ENCODE measurements at places on chromosomes 1 and 21.

DNA sequence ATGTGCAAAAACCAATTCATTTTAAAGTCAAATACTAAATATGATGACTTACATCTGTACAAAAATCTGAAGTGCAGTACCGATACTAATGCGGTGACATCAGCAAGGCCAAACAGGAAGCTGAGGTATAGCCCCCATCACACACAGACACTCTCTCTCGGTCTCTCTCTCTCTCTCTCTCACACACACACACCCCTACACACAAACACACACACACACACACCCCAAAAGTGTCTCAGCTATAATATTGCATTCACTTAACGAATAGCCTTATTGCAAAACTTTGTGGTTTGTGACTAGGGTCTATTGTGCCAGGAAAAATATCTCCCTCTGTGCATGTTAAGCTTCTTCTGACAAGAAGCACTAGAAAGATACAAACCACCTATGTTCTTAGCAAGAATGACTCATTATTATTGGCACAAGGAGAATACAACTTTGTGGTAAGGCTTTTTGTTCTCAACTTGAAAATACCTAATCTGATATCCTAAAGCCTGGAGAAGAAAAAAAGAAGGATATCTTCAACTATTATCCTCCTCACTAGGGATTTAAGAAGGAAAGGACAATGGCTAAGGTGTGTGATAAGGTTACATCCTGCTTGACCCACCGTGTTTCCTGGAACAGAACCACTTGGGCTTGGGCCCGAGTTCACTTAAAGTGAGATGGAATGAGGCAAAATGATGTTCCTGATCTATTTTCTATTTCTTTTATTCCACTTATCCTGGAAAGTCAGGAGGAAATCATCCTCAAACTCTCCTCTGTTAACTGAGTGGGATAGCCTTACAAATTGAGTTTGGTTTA, 107.1 kb downstream of the NIBAN1 start:
- no peak for DNase-seq

DNA sequence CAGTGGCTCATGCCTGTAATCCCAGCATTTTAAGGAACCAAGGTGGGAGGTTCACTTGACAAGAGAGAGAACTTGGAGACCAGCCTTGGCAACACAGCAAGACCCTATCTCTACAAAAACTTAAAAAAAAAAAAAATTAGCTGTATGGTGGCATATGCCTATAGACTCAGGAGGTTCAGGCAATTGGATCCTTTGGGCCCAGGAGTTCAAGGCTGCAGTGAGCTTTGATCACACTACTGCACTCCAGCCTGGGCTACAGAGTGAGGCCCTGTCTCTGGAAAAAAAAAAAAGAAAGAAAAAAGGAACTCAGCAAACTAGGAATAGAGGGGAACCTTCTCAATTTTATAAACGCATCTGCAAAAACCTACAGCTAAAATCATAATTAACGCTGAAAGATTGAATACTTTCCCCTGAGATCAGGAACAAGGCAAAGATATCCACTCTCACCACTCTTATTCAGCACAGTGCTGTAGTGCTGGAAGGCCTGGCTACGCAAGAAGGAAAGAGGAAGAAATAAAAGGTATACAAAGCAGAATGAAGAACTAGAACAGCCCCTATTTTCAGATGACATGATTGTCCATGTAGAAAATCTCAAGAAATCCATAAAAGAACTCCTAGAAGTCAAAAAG, 21.6 kb downstream of the HSF2BP start:
- DNase-seq, result no peak

- DNase-seq, result no peak
These were observed 21.4 kb downstream of the SLC2A7 start for GRCh38 chr1:9004700-9005394.

DNA sequence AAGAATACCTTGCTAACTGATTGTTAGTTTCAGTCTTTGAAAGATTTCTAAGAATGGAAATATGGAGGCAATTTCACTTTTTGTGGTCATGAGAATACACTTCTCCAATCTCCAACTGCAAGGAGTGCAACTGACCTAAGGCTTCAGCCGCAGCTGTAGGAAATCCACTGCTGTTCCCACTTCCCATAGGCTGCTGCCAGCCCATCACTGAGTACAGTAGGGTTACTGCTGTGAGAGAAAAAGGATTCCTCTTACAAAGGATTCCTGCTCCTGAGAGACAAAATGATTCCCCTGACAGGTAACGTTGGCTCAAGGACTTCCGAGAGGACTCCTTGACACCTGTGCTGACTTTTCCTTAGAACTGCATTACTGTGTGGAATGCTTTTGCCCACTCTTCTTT, 87.4 kb downstream of the ADGRL4 start:
- no peak for DNase-seq

- no peak for DNase-seq
These were observed 77.7 kb downstream of the CAPZB start for GRCh38 chr1:19407494-19408096.

GRCh38 chr1:246095443-246095842, 411.6 kb downstream of the SMYD3 start:
- no peak for DNase-seq

- peak; percentile 3 for DNase-seq
These were observed 65.5 kb upstream of the CR1L start for GRCh38 chr1:207579436-207579799.

- no peak for DNase-seq
These were observed 240.1 kb downstream of the RHOU start for GRCh38 chr1:228975238-228975907.

DNA sequence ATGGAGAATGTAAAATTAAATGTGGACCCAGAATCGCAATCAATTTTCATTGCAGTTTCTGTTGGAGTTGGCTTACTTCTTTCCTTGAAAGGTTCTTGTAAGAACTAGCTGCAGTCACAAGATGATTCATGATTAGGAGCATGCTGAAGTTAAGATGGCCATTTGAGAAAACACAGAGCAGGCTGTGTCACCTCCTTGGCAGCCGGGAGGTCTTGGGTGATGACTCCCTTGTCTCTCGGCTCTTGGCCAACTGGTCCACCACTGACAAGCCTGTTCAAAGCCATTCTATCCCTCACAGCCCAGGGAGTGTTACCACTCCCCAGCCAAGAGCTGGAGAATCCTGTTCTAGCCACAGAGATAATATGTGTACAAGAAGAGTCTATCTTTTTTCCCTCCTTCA, 40.6 kb downstream of the OPTC start:
- no peak for DNase-seq

- DNase-seq, result no peak
These were observed 65.1 kb downstream of the COL18A1 start for GRCh38 chr21:45470087-45470515.

GRCh38 chr1:223186800-223187199, 43.8 kb upstream of the TLR5 start:
- DNase-seq, result no peak

DNA sequence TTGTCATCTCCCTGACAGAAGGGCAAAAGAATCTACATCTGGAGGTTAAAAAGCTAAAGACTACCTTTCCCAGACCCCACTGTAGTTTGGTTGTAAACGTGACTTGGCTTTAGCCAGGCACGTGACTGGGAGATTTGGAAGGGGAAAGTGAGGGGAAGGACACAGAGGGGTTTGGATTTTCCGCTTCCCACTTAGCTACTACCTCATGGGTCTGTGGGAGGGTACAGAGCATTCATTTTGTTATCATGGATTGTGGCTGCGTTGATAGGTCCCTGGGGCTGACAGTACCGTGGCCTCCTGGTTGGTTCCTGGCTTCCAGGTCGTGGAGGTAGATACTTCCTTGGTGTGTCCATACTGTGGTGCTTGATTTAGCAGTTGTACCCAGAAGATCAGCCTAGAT, 2.6 kb downstream of the CHD1L start:
- DNase-seq, result no peak

GRCh38 chr21:44286086-44286715, 525 bp downstream of the AIRE start:
- DNase-seq, result no peak

GRCh38 chr1:37233606-37234005, 199.3 kb upstream of the GRIK3 start:
- no peak for DNase-seq

- DNase-seq, result no peak
These were observed 27.8 kb downstream of the CBR1 start for GRCh38 chr21:36097427-36098181.

DNA sequence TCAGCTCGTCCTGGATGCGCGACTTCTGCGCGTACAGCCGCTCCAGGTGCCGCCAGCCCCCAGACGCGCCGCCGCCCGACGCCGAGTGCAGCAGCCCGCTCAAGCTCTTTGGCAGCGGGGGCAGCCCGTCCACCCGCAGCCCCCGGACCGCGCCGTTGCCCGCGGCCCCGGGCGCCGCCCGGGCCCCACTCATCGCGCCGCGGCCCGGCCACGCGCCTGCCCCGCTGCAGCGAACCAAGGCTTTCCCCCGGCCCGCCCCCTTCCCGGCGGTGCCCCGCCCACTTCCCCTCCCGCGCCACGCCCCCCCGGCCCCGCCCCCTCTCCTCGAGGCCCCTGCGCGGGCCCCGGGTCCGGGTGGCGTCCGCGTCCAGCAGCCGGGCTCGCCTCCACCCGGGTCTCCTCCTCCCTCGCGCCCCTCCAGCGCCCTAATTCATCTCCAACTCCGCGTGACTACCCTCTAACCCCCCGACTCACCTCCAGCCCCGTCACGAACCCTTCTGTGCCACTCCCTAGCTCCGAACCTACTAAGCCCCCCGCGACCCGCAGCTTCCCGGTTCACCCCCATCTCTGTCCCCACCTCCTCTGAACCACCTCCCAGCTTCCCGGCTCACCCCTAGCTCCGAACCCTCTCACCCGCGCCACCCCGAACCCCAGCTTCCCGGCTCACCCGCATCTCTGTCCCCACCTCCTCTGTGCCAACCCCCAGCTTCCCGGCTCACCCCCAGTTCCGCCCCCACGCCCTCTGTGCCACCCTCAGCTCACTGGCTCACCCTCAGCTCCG, at the start of gene FAM89A:
FAM89A (minus strand) TSS at position 236 of the 781 bp plus-strand sequence; CDS start at position 193, 43 bp downstream.
- DNase-seq, result no peak

GRCh38 chr1:17885663-17886320, 130.7 kb downstream of the ACTL8 start:
- no peak for DNase-seq

DNA sequence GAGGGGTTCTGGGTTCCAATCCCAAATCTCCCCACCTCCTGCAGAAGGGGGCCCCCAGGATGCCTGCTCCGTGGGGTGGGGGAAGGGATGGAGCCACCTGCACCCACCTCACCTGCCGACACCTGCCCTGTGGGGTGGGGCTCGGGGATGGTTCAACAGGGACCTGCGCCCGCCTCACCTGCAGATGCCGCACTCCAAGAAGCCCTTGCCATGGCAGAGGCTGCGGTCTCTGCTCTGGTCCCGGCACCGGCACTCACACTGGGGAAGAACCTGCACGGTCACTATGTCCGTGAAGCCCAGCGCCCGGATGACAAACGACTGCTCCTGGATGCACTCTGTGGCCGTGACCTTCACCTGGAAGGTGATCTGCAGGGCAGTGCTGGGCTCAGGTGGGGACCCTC, 18.1 kb upstream of the PTTG1IP start:
- DNase-seq, result no peak

DNA sequence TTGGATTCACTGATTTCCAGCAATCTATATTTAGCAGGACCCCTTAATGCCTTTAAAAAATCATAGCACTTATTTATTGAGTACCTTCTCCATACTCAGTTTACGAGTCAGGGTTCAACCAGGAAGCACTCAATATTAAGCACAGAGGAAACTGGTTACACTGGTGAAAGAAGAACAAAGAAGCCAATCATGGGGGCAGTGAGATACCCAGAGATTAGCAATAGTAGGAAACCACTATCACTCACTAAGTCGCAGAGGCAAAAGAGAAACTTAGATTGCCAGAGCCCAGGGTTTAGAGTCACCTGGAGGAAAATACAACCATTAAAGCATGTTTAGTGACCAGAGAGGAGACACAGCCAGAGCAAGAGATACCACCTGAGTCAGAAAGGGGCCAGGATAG, 670.5 kb upstream of the USP24 start:
- DNase-seq, result no peak

- DNase-seq, result no peak
These were observed 215.5 kb upstream of the VAMP3 start for GRCh38 chr1:7555391-7556185.

GRCh38 chr1:92367496-92367895, 68.6 kb downstream of the RPAP2 start:
- DNase-seq, result no peak

DNA sequence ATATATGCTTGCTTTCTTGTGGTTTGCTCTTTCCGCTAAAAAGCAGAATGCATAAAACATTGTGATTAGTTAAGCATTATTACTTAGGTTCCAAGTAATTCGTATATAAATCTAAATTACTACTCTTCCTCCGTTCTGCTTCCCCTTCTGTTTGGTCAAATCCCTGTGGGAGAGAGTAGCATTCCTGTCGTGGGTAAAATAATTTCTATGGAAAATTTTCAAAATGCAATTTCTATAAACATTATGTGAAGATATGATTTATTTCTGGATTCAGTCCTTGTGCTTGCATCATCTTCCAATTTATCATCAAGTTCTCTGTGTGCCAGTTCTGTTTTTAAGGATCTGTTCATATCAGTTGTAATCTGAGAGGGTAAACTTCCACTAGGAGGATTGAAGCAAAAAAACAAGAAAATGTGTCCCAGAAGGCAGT, 7.2 kb upstream of the WARS2 start:
- DNase-seq, result no peak

- DNase-seq, result no peak
These were observed 50.6 kb upstream of the CNTN2 start for GRCh38 chr1:204992201-204992997.

- DNase-seq, result no peak
These were observed 26.2 kb downstream of the MPZL1 start for GRCh38 chr1:167747988-167748387.

- no peak for DNase-seq
These were observed 48.9 kb downstream of the HLCS start for GRCh38 chr21:36917471-36918158.

- DNase-seq, result no peak
These were observed 27.9 kb downstream of the CASZ1 start for GRCh38 chr1:10768552-10768951.

DNA sequence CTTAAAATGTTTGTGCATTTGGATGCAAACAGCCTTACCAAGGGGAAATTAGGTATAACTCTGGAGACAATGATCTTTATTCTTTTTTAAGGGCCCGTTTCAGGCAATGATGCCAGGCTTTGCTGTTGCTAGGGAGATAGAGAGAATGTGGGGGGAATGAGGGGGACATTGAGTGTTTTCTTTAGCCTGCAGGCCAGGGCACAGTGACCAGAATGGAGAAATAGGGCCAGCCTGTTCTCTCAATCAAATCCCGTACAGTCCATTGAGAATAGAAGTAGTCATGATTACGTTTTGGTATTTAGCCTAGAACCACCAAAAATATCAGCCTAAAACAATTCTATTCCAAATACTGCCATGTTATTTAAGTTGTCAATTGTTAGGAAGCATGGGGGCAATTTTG, 49.0 kb downstream of the RGS7 start:
- DNase-seq, result no peak
